GM04504 (cell line): ENCODE measurements at places on chromosomes 16 and 17.

- no peak for DNase-seq
Observed at GRCh38 chr16:57264950-57265371, 19.5 kb downstream of the PLLP start.

DNA sequence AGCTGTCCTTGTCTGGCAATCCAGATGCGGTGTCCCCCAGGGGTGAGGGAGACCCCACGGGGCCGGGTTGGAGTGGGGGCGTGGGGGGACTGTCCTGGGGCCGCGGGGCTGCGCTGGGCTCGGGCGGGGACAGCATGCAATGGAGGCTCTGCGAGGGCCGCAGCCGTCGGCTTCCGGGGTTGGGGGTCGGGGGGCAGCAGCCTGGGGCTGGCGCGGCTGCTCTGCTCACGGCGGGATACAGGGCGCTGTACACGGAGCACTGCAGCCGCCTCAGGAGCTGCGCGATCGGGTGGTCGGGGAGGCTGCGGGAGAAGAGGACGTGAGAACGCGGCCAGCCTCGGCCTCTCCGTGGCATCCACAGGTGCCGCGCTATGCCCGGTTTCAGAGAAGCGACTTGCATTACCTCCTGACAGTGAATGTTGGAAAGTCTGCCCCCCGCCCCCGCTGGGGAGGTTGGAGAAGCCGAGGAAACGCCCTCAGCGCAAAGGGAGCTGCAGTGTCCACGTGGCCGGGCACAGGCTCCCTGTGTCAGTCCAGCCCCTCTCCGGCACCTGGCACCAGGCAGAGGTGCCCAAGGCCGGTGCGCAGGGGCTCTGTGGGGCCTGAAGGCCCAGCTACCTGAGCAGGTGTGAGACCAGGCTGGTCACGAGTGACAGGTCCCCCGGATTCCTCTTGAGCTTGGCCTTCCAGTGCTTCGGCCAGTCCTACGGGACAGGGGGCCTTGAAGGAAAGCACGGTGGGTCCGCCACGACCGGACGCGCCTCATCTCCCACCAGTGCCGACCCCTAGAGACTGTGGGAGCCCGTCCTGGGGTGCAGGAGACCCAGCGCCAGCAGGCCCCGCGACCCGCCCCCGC lies 9.4 kb upstream of the SPATA2L start:
- DNase-seq, result no peak

- no peak for DNase-seq
Observed at GRCh38 chr16:67407176-67407787, 9.0 kb downstream of the ZDHHC1 start.

DNA sequence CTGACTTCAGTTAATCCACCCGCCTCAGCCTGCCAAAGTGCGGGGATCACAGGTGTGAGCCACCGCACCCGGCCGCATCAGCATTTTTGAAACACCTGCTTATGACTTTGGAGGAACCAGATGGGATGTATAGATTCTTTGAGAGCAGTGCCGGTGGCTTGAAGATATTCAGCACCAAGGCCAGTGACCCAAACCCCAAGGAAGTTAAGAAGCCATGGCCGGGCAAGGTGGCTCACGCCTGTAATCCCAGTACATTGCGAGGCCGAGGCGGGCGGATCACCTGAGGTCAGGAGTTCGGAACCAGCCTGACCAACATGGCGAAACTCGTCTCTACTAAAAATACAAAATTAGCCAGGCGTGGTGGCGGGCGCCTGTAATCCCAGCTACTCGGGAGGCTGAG lies 43.9 kb downstream of the TRARG1 start:
- no peak for DNase-seq

DNA sequence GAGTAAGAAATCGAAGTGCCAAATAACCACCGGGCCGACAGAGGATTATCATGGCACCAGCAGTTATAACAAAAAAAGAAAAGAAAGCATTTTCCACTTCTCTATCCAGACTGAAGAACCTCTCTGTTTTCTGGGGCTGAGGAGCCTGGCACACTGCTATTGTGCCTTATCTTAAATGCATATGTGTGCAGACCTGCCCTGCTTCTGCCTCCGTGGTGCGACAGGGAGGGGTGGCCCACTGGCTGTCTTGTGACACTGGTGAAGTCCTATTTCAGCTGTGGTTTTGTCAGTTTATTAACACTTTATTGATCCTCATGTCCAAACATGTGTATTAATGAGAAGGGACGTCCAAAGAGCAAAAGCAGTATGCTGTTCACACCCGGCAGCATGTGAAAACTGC lies 55.4 kb downstream of the CDK5R1 start:
- no peak for DNase-seq

GRCh38 chr17:16215002-16215272 lies 397 bp downstream of the NCOR1 start:
- DNase-seq, result no peak

GRCh38 chr16:65070831-65071432 lies 50.9 kb downstream of the CDH11 start:
- peak; percentile 93 for DNase-seq

GRCh38 chr17:51395621-51396020 lies 135.3 kb downstream of the UTP18 start:
- no peak for DNase-seq

DNA sequence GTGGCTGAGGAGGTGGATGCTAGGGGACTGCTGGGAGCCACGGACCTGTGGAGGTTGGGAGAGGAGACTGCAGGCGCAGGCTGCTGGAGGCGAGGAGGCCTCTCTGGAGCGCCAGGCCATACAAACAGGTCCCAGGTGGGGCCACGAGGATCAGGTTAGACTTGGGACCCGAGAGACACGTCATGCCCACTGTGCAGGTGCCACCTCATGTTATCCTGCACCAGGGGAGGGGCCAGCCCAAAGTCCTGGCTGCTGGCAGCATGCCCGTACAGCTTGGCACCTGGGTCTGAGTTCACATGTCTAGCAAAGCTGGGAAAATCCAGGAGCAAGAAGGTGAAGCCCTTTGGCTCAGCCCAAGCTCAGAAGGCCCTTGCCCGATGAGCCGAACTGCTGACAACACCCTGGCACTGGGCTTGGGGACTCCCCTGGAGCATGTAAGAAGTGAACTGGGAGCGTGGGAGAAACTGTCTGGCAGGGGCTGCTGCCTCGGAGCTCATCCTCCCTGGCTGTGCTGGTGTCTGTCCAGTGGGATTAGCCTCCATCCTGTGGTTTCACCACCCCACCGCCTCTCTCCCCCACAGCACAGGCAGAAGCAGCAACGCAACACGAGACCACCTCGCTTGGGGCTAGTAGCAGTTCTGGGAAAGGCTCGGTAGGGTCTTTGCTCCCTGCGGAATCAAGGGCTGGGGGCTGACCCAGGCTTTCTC lies 5.3 kb downstream of the ARHGDIA start:
- DNase-seq, result no peak

DNA sequence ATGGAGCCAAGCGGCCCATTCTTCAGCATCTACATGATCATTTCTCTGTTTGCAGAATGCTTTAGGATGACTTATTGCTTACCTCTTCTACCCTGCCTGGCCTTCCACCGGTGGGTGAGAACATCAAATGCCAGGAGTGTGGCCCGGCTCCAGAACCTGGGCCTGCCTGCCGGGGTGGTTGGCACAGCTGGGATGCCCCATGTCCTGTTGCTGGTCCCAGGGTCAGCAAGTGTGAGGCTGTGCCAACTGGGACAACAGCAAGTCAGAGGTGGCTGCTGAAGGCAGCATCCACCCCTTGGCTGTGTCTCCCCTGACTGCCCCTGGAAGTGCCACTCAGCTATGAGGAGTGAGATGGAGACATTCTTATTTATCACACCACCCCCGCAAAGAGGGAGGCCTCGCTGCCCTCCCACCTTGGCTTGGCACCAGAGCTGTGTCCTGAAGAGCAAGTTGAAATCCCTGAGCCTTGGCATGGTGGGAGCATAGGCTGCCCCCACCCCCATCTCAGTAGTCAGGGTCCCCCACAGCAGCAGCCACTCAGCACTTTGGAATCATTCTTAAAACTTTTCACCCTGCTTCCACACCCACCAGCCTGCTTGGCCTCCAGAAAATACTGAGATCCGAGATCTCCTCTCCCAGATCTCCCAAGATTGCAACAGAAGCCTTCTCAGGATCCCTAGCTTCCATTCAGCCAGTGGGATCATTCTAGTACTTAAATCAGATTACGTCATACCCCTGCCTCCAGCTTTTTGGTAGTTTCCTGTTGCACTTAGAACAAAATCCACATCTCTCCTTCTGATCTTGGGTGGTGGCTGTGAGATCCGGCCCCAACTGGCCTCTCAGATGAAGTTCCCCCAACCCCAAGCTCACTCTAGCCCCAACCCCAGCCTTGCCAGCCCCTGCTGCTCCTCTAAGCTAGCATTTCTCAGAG lies 127.5 kb downstream of the SOCS1 start:
- DNase-seq, result peak; percentile 34

GRCh38 chr17:28957992-28958355 lies 6.7 kb upstream of the PHF12 start:
- no peak for DNase-seq

DNA sequence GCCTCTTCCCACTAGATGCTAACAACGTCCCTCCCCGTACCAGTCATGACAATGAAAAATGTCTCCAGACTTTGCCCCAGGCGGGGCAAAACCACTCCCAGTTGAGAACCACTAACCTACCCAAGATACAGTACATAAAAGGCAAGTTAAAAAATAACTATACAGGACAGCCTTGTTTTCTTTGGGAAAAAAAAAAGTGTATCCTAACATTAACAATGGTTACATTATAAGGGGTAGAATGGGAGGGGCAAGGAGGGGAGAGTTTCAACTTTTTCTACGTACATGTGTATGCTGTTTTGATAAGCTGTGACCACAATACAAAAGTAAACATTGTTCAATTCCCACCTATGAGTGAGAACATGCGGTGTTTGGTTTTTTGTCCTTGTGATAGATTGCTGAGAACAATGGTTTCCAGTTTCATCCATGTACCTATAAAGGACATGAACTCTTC lies 94.9 kb downstream of the TOX3 start:
- DNase-seq, result no peak

DNA sequence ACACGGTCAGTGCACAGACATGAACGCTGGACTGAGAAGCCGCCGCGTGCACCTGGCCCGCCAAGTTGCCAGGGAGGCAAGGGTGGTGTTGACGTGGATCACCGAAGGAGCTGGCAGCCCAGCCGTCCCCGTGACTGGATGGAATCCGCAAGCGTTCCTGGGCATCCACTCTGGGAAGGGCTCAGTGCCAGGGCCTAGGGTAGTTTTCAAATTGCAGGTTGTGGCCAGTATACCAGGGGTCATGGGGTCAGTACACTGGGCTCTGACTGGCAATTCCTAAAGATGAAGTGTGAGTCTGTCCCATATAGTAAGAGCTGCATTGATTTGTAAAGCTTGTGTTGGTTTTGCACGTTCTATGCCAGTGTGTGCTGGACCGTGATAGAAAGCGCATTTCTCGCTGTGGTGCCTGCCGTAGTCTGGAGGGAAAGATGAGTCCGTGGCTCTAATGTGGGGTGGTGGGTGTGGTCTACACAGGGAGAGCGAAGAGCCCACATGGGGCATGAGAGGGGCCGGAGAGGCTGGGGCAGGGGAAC lies 21.1 kb upstream of the METRNL start:
- DNase-seq, result no peak

GRCh38 chr16:55900616-55901393 lies 25.6 kb upstream of the CES5A start:
- no peak for DNase-seq

- DNase-seq, result no peak
Observed at GRCh38 chr16:635573-636205, 416 bp downstream of the METTL26 start.

DNA sequence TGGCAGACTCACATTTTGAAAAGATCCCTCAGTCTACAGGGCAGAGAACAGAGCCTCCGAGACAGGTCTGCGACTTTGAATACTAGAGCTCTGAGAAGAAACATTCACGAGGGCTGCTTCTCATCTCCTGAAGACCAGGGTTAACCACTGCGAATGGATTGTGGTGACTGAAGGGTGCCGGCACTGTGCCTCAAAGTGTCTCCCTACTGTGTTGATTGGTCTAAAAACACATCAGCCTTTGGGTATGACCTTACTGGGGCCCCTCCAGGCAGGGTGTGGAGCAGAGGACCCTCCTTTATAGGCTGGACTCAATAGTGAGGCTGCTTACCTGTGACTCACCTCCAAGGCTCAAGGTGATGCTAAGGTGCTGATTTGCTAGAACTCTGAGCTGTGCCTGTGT lies 2.6 kb upstream of the LGALS9 start:
- DNase-seq, result no peak

GRCh38 chr16:72877374-72878028 lies 170.4 kb downstream of the ZFHX3 start:
- DNase-seq, result peak; percentile 73

DNA sequence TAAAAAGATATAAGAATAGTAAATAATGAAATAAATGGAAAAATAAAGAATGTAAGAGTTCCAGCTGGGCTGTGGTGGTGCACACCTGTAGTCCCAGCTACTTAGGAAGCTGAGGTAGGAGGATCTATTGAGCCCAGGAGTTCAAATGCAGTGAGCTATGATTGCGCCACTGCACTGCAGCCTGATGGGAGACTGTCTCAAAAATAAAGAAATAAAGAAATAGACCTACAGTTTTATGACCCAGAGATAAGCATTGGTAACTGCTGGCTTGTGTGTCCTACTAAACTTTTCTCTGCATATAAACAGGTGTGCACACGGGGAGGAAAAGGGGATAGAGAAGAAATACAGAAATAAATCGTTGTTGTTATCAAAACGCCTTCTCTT lies 7.8 kb upstream of the PDP2 start:
- no peak for DNase-seq

DNA sequence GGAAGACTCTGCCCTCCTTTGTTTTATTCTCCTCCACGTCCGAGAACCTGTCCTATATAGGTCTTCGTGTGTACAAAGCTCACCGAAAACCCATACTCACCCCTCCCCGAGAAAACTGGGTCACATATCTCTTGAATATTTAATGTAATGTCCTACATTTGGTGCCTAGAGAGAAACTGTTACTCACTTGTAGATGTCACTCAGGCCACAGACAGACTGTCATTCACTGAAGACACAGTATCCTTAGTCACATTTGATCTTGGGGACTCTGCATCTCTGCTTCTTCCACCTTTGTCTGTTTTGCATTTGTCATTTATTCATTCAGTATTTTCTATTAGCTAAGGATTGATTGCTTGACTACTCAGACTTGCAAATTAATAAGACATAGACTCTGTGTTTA lies 131.8 kb upstream of the TBX2 start:
- DNase-seq, result no peak

DNA sequence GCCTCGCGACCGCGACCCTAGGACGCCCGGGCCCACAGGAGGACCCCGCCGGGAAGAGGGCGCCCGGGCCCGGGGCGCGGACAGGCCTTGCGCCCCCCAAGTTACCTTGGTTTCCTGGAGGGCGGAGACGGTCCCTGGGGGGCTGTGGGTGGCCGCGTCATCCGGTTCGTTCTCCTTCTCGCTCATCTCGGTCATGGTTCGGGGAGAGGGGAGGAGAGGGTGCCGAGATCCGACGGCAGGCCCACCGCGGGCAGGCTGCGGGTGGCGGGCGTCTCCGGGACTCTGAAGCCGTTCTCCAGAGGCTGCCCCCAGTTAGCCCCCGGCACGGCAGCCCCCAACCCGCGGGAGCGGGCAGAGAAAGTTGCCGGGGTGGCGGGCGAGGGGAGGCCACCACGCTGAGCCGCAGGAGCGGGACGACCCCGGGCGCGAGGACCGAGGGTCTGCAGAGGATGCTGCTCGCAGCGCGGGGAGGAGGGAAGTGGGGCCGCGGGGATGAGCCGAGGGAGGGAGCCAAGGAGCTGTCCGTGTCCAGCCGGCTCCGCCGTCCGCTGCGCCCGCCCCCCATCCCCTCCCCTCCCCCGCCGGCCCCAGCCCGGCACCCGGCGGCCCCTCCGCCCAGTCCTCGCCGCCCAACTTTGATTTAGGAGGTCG lies at the start of gene STAC2:
STAC2 (minus strand) TSS at position 638 of the 651 bp plus-strand sequence; CDS start at position 195, 443 bp downstream.
- no peak for DNase-seq
